ENCODE measurements at places on chromosomes 1 and 21.
A peak's percentile ranks its signal among the peaks of the same experiment; 100 is the strongest.

DNA sequence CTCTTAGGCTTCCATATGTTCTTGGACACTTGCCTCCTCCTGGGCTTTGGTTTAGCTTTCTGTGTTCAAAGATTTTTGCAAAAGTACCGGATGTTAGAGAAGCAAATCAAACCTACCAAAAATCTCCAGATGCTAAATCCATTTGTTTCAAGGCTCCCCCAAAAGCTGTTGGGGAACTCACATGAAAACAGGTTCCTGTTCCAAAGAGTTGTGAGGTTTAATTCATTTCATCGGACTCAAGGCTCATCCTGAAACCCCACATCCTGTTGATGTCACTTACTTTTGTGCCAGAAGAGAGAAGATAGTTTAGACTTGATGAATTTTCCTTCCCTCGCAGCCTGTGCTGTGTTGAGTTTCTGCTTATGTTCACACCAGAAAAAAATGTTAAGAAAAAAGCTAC is 41.7 kb upstream of the RXRG start:
- no peaks in the 10 kb centered on the region for H3K4me1 ChIP-seq
- peaks cover 2% of the 10 kb centered on the region for H3K27me3 ChIP-seq
- no peaks in the 10 kb centered on the region for H3K36me3 ChIP-seq
- H3K4me3 ChIP-seq, result no peak overlapping the region
- DNase-seq, result no peak

DNA sequence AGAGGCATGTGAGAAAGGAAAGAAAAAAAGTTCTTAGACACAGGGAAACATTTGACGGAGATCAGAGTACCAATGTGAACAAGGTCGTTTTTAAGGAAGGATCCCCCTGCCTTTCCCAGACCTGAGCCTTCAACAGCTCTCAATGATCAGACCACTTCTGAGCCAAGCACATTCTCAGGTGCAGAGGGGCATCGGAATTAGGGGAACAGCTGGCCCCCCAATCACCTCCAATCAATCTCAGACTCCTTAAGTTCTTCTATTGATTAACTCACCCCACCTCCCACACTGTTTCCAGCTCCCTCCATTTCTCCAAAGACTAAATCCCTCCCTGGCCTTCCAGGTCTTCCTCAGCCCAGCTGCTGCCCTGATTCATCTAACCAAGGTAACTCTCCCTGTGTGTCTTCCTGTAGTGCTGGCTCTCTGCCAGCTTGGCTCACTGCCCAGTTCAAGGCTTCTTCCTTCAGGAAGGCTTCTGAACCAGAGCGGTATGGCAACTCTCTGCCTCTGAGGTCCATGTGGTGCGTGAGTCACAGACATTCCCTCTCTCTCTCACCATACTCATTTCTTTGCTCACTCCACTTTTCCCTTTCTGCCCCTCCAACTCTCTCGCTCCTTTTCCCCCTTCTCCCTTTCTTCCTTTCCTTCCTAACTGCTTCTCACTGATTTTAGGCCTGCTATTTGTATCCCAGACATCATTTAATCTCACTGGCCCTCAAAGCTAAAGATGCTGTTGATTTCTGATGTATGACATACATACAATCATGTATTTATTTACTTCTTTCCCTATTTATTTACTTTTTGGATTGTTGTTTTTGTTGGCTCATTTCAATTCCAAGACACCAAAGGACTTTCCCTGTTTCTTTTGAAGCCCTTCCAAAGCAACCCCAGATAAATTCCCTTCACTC is 18.1 kb downstream of the CFAP45 start:
- no peaks in the 10 kb centered on the region for H3K36me3 ChIP-seq
- no peak overlapping the region for H3K4me3 ChIP-seq
- H3K27me3 ChIP-seq, result no peaks in the 10 kb centered on the region
- no peak overlapping the region for H3K27ac ChIP-seq

DNA sequence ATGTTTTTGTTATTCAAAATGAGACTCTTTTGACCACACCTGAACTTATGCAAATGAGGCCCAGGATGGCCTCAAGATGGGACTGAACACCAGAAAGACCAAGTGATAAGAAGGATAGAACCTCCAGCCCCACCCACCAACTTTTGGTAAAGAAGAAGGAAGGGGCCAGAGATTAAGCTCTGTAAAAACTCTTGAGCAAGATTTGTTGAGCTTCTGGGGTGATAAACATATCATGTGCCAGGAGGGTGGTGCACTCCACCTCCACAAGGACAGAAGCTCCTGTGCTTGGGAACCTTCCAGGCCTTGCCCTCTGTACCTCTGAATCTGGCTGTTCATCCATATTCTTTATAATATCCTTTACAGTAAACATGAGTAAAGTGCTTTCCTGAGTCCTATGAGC is 5.3 kb downstream of the RSPH1 start:
- H3K36me3 ChIP-seq, result no peaks in the 10 kb centered on the region
- DNase-seq, result no peak
- H3K4me1 ChIP-seq, result peaks cover 7% of the 10 kb centered on the region

DNA sequence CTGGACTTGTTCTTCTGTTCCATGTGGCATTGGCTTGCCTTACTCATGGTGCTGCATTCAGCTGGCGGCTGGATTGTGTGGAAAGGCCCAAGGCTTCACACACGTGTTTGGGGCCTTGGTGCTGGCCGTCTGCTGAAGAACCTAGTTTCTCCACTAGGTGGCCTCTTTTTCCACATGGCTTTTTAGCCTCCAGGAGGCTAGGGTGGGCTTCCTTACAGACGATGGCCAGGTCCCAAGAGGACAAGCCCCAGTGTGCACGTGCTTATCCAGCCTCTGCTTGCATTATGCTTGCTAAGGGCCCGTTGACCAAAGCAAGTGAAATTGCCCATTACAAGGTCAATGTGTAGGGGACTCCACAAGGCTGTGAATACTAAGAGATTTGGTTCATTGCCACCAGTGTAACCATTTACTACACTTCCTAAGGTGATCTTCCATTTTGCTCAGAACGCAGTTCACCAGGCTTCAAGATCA is 47.5 kb upstream of the FOXO6 start:
- peaks cover 7% of the 10 kb centered on the region for H3K27me3 ChIP-seq
- H3K27ac ChIP-seq, result no peak overlapping the region
- no peaks in the 10 kb centered on the region for H3K4me1 ChIP-seq
- no peak for DNase-seq
- no peak overlapping the region for H3K4me3 ChIP-seq

- peaks cover 31% of the 10 kb centered on the region for H3K27me3 ChIP-seq
- no peak for DNase-seq
- no peaks in the 10 kb centered on the region for H3K4me1 ChIP-seq
- H3K36me3 ChIP-seq, result no peaks in the 10 kb centered on the region
- H3K27ac ChIP-seq, result no peak overlapping the region
Measured at GRCh38 chr1:29634746-29635335, 398.5 kb downstream of the PTPRU start.

DNA sequence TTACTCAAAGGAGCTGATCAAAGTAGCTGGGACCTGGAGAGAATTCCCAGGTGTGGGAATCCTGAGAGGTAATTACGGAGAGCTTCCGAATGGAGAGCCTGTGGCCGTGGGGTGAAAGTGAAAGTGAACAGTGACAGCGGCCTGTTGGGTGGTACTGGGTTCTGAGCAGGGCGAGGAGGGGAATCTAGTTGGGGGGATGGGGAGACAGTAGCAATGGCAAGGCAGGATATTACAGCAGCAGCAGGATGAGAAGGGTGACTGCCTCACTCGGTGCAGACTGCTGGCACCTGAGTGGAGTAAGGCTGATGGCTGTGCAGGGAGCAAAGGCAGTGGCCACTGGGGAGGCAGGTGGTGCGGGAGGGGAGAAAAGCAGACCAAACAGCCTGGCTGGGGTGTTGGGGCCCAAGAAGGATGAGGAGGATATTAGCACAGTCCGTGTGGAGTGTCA is 70.3 kb upstream of the PRDX6 start:
- no peaks in the 10 kb centered on the region for H3K27me3 ChIP-seq
- H3K4me3 ChIP-seq, result no peak overlapping the region
- no peak overlapping the region for H3K27ac ChIP-seq
- peaks cover 23% of the 10 kb centered on the region for H3K4me1 ChIP-seq

- H3K27me3 ChIP-seq, result peaks cover 13% of the 10 kb centered on the region
- no peaks in the 10 kb centered on the region for H3K36me3 ChIP-seq
- H3K4me1 ChIP-seq, result no peaks in the 10 kb centered on the region
Measured at GRCh38 chr1:205521686-205522085, 17.2 kb downstream of the CDK18 start.

GRCh38 chr1:7223334-7224080 is 438.3 kb downstream of the CAMTA1 start:
- no peaks in the 10 kb centered on the region for H3K4me1 ChIP-seq
- no peaks in the 10 kb centered on the region for H3K36me3 ChIP-seq
- no peak overlapping the region for H3K4me3 ChIP-seq
- no peak for DNase-seq
- no peak overlapping the region for H3K27ac ChIP-seq

GRCh38 chr1:48058135-48059025 is 61.2 kb upstream of the TRABD2B start:
- no peaks in the 10 kb centered on the region for H3K36me3 ChIP-seq
- no peak overlapping the region for H3K27ac ChIP-seq
- no peak overlapping the region for H3K4me3 ChIP-seq
- no peaks in the 10 kb centered on the region for H3K4me1 ChIP-seq
- no peak for DNase-seq
- peaks cover 10% of the 10 kb centered on the region for H3K27me3 ChIP-seq

GRCh38 chr1:67407498-67407897 is 22.7 kb downstream of the SERBP1 start:
- no peaks in the 10 kb centered on the region for H3K36me3 ChIP-seq
- DNase-seq, result no peak
- no peaks in the 10 kb centered on the region for H3K4me1 ChIP-seq
- no peak overlapping the region for H3K4me3 ChIP-seq

- peaks cover 8% of the 10 kb centered on the region for H3K36me3 ChIP-seq
- no peak overlapping the region for H3K27ac ChIP-seq
- H3K27me3 ChIP-seq, result no peaks in the 10 kb centered on the region
- DNase-seq, result no peak
- H3K4me3 ChIP-seq, result no peak overlapping the region
Measured at GRCh38 chr1:32954168-32954567, 10.4 kb downstream of the RNF19B start.

GRCh38 chr1:109547463-109548320 is 723 bp upstream of the GNAI3 start:
- H3K27ac ChIP-seq, result peak overlapping the region; percentile 80
- peaks cover 28% of the 10 kb centered on the region for H3K4me1 ChIP-seq
- H3K4me3 ChIP-seq, result peak overlapping the region; percentile 83
- DNase-seq, result no peak

DNA sequence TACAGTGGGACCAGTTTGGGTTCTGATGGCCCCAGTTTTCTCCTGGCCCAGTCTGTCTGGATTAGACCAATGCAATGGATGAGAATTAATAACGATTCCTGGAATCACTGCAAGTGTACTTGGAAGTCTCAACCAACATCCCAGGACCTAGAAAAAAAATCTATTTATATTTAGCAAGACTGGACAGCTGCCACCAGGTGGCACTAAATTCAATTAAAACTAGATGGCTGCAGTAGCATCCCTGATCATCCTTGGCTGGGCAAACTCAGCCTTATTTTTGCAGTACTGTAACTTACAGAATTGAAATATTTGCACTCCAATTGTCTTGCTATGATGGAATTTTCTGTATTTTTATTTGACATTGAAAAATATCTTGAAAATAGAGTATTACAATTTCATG is 165.7 kb downstream of the NCAM2 start:
- no peak overlapping the region for H3K4me3 ChIP-seq
- no peaks in the 10 kb centered on the region for H3K4me1 ChIP-seq
- H3K27me3 ChIP-seq, result no peaks in the 10 kb centered on the region
- DNase-seq, result peak; percentile 58
- no peaks in the 10 kb centered on the region for H3K36me3 ChIP-seq
- H3K27ac ChIP-seq, result no peak overlapping the region

DNA sequence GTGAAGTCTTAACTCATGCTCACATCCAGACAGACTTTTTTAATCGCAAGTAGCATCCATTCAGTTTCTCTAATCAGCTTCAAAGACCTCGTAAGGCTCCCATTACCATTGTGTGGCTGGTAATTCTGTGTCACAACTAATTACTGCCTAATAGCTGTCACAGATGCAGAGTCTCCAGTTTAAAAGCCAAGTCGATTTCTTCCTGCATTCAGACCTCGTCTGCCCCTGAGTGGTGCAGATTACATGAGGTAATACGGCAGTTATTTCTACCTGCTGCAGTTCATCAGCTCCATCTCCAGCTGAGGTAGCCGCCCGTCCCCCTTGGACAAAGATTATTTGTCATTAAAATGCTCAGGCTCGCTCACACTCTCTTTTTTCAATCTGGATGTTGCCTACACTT is 34.4 kb upstream of the OLIG2 start:
- no peak for DNase-seq
- H3K4me3 ChIP-seq, result no peak overlapping the region
- no peak overlapping the region for H3K27ac ChIP-seq
- H3K27me3 ChIP-seq, result peaks cover 3% of the 10 kb centered on the region
- no peaks in the 10 kb centered on the region for H3K4me1 ChIP-seq
- H3K36me3 ChIP-seq, result no peaks in the 10 kb centered on the region

- H3K4me3 ChIP-seq, result no peak overlapping the region
- H3K4me1 ChIP-seq, result no peaks in the 10 kb centered on the region
- H3K36me3 ChIP-seq, result no peaks in the 10 kb centered on the region
- DNase-seq, result no peak
- no peaks in the 10 kb centered on the region for H3K27me3 ChIP-seq
Measured at GRCh38 chr1:72847651-72848050, 565.3 kb upstream of the NEGR1 start.

GRCh38 chr1:22562584-22563583 is at the start of gene EPHA8:
Gene EPHA8, plus strand, starts transcription at chr1:22563489. Its CDS starts 147 bp downstream, at chr1:22563636.
- H3K36me3 ChIP-seq, result no peaks in the 10 kb centered on the region
- H3K27ac ChIP-seq, result no peak within 1 kb of the TSS
- DNase-seq, result no peak
- H3K4me3 ChIP-seq, result no peak within 1 kb of the TSS
- H3K27me3 ChIP-seq, result peaks cover 83% of the 10 kb centered on the region

GRCh38 chr1:192749349-192749748 is 59.5 kb upstream of the RGS2 start:
- H3K27me3 ChIP-seq, result no peaks in the 10 kb centered on the region
- H3K27ac ChIP-seq, result no peak overlapping the region
- H3K36me3 ChIP-seq, result no peaks in the 10 kb centered on the region
- no peak for DNase-seq

GRCh38 chr1:73104749-73105148 is 822.4 kb upstream of the NEGR1 start:
- H3K4me1 ChIP-seq, result no peaks in the 10 kb centered on the region
- no peak for DNase-seq
- no peaks in the 10 kb centered on the region for H3K27me3 ChIP-seq

Data from T-cell (primary cell).